ENCODE measurements at places on chromosomes 4 and X.

GRCh38 chr4:86523333-86523732 is 70.8 kb upstream of the PTPN13 start:
- no peak for DNase-seq

GRCh38 chr4:159240687-159241086 is 137.8 kb downstream of the RAPGEF2 start:
- no peak for DNase-seq

DNA sequence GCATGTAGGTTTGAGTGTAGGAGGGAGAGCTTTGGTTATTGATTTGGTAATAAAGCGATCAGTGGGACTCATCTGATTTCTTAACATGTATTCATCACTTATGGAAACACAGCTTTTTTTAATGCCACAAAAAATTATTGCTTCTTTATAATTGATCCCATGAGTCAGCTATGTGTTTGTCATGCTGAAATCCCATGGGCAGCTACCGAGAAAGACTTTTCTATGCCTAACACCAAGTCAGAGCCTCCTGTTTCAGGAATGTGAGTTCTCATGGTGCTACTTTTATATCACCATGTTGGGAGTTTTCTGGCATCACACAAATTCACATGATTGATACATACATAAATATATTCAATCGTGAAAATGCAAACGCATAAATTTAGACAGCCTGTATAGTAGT is 165.7 kb downstream of the RAPGEF2 start:
- DNase-seq, result no peak

- DNase-seq, result no peak
Measured at GRCh38 chr4:146243883-146244277, 29.5 kb downstream of the REELD1 start.

DNA sequence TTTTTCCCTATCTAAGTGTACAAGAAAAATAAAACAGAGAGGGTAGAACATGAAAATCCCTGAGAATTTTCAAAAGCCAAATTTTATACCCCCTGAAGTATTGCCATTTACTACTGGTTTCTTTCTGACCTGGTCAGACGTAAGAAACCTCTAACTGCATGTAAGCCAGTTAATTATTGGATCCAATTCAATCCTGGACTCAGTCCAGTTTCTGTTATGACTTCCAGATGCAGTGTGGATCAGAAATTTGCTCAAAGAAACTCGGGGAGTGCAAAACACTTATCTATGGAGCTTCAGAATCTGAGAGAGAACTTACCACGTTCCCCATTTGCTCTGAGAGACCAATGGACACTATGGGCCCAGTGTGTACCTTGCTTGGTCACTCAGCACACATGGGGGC is 383.5 kb downstream of the KLHL4 start:
- no peak for DNase-seq

DNA sequence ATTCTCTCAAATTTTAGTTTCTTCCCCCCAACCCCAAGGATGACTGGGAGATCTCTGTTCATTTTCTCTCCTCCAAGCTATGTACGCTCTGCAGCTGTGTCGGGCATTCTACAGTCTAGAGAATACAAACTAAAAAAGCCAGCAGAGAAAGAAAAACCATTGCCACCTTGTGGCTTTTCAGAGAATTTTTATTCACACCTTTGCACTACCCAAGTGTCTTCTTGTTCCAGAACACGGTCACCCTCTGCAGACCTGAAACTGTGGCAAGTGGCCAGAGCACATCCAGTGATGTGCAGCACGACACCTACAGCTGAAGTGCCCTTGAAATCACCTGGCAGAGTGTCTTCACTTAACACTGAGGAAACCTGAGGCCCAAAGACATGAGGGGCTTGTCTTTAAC is 68.6 kb downstream of the CHST7 start:
- DNase-seq, result no peak

DNA sequence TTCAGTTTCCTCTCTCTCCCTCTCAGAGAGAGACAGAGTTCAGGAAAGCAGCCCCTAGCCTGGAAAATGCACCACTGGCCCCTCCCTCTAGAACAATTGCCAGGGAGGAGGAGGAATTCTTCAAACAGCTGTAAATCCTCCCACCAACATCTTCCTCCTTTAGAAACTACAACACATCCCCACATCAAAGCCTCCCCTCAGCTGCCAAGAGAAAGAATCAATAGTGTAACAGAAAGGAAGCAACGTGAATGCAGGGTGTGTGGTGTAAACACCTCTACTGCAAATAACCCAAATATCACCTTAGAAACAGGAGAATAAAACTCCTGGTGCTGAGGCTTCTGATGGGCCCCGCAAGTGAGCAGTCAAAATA is 249.9 kb upstream of the GATB start:
- no peak for DNase-seq

DNA sequence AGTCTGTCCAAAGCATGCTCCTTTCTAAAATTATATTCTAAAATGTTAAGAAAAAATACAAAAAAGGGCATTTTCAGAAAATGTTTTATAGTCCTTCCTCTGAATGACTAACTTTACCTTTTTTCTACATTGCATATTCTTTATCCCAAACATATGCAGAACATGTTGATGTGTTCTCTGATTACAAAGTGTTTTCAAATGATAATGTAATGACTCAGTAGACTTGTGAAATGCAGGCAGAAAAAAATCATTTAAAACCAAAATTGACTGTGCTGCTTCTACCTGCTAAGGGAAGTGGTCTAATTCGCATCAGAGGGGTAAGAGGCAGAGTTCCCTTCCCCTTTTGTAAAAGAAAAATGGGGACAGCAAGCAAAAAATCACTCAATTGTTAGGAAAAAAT is 22.7 kb upstream of the YTHDC1 start:
- DNase-seq, result no peak

DNA sequence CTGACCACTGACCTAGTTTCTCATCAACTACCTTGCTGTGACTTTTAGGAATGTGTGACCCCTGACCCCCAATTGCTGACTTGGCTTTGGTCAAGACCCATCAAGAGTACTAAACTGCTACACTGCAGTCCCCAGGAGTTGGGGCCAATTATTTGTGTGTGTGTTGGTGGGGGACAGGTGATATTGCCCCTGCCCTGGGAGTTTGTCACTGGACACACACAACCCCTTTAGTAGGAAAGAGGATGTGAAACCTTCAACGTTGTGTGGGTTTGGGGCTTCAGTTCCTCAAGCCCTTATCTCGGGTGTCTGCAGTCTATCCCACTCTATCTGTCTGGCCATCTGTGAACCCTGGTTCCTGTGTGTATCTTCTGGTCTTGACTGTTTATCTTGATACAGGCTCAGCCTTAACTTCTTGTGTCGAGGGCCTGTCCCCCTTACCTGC is 6.5 kb downstream of the SASH3 start:
- no peak for DNase-seq

GRCh38 chrX:47198026-47198686 is 4.5 kb downstream of the UBA1 start:
- DNase-seq, result no peak

- DNase-seq, result no peak
Measured at GRCh38 chrX:264634-265455, 16.3 kb upstream of the PLCXD1 start.

GRCh38 chr4:175412161-175412560 is 399.9 kb downstream of the GPM6A start:
- DNase-seq, result no peak

GRCh38 chr4:48976041-48976440 is 10.0 kb upstream of the CWH43 start:
- DNase-seq, result no peak

GRCh38 chr4:138627096-138627495 is 384.9 kb upstream of the SLC7A11 start:
- DNase-seq, result no peak

DNA sequence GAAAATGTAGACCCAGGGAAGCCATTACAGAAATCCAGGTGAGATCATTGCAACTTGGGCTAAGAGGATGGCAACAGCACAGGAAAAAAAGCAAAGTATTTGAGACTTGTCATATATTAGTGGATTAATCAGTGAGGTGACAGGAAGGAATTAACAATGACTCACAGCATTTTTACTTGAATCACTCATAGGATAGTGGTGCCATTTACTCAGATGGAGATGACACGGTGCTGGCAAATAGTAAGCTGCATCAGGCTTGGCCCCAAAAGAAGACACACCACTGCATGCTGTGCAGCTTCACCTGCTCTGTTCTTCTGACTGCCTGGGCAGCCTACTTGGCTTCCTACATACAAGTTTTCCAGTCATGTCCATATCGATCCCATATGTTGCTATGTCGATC is 144.8 kb downstream of the FRYL start:
- peak; percentile 15 for DNase-seq

DNA sequence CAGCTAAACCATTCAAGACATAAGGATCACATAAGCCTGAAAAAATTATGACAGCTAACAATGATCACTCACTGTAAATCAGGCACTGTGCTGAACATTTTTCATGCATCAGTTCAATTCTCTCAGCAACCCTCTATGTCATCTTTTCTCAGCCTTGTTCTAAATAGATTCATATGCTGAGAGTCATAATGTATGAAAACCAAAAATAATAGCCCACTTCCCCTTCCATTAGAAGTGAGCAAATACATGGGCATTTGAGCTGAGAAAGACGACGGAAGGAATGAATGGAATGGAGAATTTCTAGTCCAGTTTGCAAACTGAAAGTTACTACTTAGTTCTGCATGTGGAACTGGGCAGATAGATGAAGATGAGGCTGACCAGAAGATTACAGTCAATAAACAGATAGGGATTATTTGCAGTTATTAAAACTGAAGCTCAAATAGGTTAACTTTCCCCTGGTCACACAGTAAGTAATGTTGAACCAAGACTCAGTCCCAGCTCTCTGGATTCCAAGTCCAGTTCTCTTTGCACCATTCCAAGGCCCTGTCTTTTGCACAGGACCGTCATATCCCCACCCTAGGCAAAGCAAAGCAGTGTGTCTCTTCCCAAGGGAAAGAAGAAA is 1.6 kb upstream of the SH3RF1 start:
- DNase-seq, result no peak

- DNase-seq, result no peak
Measured at GRCh38 chrX:47098338-47099094, 20.3 kb downstream of the RGN start.

DNA sequence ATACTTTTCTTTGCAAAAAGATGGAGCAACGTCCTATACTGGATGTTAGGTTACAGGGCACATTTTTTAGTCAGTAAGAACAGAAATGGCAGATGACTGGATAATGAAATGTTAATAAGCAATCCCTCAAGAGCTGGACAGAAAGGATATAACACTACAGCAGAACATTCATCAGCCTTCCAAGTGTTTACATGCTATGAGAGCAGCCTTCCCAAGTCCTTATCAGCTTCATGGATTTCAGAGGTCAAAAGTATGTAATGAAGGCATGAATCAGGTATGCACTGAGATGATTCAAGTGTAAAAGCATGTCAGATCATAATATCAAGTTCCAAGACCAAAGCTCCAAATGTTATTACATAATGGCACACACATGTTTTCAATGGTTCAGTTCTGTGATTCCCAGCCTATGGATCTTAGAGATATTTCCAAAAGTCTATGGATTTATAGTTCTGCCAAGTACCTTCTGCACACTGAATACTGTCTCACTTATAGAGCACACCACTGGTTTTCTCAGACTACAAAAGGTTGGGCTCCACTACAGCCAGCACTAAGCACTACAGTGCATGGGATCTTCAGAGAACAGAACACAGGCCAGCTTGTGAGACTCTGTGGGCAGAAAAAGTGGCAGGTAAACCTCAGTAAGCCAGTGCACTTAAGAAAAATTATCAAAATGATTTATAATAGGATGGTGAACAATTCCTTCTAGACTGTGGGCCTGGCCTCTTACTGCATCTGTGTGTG is 49.2 kb downstream of the GPC4 start:
- DNase-seq, result no peak

DNA sequence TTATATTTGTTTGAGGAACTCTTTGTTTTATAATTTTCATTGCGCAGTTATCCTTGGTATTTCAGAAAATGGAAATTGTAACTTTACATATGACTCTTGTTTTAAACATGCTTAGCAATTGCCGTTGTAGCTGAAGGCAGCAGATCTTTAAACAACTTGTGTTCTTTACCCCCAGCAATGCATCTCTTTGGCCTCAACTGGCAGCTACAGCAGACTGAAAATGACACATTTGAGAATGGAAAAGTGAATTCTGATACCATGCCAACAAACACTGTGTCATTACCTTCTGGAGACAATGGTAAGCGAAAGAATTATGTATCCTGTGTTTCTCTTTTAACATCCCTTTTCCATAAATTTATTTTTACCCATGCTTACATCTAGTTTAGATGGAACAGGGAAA is 263.6 kb downstream of the DCTD start:
- no peak for DNase-seq

- DNase-seq, result no peak
Measured at GRCh38 chr4:120228086-120228485, 161.4 kb upstream of the MAD2L1 start.

DNA sequence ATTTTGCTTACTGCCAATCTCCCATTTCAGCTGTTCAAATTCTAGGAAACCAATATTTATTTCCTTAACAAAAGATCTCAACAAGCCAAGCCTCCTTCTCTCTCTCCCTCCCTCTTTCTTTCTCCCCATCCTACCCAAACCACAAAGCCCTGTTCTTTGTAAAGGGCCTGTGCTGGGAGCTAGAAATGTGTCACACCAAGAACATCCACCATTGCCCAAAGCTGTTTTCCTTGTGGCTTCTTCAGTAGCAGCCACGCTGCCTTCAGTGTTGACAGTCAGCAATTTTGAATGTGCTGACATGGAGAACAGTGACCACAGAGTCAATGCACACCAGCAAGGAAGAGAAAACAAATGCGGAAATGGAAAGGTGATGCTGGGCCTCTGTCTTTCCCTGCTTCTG is 203.0 kb downstream of the MAML3 start:
- DNase-seq, result no peak

GRCh38 chrX:20252381-20253231 is 14.1 kb downstream of the RPS6KA3 start:
- DNase-seq, result peak; percentile 36

DNA sequence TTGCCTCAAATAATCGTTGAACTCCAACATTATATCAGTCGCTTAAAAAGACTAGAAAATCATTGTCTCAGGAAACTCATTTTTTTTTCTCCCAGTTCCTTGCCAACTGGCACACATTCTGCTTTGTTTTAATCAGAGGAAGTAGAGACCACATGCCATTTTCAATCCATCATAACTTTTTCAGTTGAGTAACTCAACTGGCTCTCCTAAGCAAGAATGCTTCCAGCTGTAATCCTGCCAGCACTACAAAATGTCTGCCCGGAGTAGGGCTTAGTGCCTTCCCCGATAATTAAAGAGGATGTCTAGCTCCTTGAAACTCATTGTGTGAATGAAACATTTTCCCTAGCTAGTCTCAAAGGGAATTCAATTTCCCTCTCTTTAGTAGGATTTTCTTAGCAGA is 33.0 kb downstream of the FREM3 start:
- DNase-seq, result no peak
